ENCODE measurements at places on chromosomes 4 and X. TPM values are rescaled to one million over a fixed set of nuclear protein-coding genes. Genes with fewer than 3 reads are reported as not detected.

Gene SPANXN4
- total RNA-seq, result not detected

Gene ADH1C
- 13.0 TPM for total RNA-seq

Gene SPATA18
- 0.52 TPM for total RNA-seq

Gene EDNRA
- total RNA-seq, result 41.8 TPM

Gene PAGE2B
- total RNA-seq, result not detected

Gene IQCM
- total RNA-seq, result not detected

Gene RIPPLY1
- total RNA-seq, result not detected

Gene CT47A1
- not detected for total RNA-seq

Gene ODAPH
- not detected for total RNA-seq

Gene GAB3
- total RNA-seq, result 5.7 TPM

Gene FAM184B
- total RNA-seq, result 4.2 TPM

Gene CHST7
- 8.9 TPM for total RNA-seq

Gene SCFD2
- total RNA-seq, result 16.2 TPM

Gene ADGRL3
- total RNA-seq, result 59.0 TPM

Gene DUX4
- total RNA-seq, result not detected

Gene CT45A5
- total RNA-seq, result not detected

Gene CLDN24
- not detected for total RNA-seq

Gene TRIML2
- not detected for total RNA-seq

Gene NUDT9
- total RNA-seq, result 15.7 TPM

Gene MTNR1A
- not detected for total RNA-seq

Gene OTUD6A
- total RNA-seq, result not detected

Gene GPR143
- total RNA-seq, result 0.52 TPM

Gene PHOX2B
- total RNA-seq, result not detected

Gene FAAH2
- total RNA-seq, result not detected

Gene CXCR3
- not detected for total RNA-seq

Gene TREX2
- 3.7 TPM for total RNA-seq
